NCI-H69 (cell line): ENCODE measurements at places on chromosomes 2 and 18.
A peak's percentile ranks its signal among the peaks of the same experiment; 100 is the strongest.

- DNase-seq: peak; percentile 63
Observed at GRCh38 chr2:153509133-153509532, 30.6 kb upstream of the RPRM start.

- DNase-seq: no peak
Observed at GRCh38 chr2:73838889-73839534, 10.3 kb downstream of the STAMBP start.

- peak; percentile 100 for DNase-seq
Observed at GRCh38 chr2:15982285-15983044, 42.1 kb downstream of the MYCN start.

DNA sequence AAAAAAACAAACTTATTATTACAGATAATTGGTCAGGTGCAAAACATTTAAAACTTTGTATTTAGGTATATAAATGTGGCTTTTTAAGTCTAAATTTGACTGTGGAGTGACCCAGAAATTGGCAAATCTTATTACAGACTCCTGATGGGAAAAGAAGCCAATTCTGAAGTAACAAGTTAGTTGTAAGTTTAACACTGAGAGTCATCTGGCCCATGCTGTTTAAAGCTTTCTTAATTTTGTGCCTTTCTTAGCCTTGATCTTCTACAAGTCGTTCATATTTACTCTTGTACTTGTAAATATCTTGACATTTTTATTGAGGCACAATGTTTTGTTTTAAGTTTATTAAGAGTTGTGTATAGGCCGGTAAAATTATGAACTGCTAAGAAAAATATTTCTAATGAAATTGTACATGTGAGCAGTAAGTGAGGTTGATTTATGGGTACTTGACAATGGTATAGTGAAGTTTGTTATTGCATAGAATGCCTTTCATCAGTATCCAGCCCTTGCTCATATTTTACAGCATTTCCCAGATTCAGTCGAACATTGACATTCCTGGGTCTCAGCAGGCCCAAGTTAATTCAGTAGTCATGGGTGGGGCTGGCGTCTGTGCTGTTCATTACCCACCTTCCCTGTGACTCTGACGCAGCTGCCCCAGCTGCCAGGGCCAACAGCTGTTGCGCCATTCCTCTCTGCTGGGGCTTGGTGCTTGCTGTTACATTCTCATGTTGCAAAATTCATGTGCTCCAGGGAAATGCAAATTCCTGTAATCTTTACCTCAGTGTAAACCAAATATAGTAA, 121.4 kb downstream of the ZNF236 start:
- DNase-seq: peak; percentile 42

DNA sequence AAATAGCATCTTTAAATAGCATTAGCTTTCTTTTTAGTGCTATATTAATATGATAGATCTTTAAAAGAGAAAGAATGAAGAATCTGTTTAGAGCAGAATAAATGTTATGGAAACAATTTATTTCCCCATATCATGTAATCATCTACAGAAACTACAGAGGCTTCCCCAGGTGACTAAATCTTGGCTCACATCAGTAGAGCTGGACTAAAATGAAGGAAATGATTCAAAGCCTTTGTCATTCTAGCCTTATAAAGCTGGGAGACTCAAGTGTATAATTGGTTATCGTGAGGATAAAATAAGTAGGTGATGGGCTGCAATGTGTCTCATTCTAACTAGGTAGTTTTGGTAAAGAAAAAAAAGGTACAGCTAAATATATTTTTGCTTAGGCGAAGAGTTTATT, 83.2 kb upstream of the UNC80 start:
- DNase-seq: no peak

GRCh38 chr18:67726882-67727281, 210.4 kb upstream of the DSEL start:
- DNase-seq: peak; percentile 63

- peak; percentile 59 for DNase-seq
Observed at GRCh38 chr18:5770176-5770575, 125.1 kb downstream of the TMEM200C start.

GRCh38 chr2:176395273-176395854, 126.1 kb downstream of the MTX2 start:
- peak; percentile 21 for DNase-seq

- no peak for DNase-seq
Observed at GRCh38 chr2:212640428-212640827, 101.8 kb upstream of the ERBB4 start.

GRCh38 chr2:178234648-178235047, 40.3 kb downstream of the OSBPL6 start:
- DNase-seq: no peak

DNA sequence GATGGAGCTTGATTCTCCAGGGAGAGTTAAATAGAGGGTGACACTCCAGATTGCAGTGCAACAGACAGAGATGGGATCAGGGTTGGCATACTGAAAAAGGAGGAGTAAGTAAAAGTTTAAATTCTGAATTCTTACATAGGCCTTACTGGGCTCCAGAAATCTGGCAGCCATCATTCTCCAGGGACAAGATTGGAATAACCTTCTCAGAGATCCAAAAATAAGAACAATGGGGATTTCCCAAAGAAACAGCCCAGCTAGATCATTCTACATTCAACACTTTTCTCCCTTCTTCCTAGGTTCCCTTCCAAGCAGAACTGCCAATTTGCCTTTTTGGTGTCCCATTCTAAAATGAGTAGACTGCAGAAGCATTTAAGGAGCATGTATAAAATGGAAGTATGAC, 14.9 kb upstream of the SERPINB2 start:
- no peak for DNase-seq

DNA sequence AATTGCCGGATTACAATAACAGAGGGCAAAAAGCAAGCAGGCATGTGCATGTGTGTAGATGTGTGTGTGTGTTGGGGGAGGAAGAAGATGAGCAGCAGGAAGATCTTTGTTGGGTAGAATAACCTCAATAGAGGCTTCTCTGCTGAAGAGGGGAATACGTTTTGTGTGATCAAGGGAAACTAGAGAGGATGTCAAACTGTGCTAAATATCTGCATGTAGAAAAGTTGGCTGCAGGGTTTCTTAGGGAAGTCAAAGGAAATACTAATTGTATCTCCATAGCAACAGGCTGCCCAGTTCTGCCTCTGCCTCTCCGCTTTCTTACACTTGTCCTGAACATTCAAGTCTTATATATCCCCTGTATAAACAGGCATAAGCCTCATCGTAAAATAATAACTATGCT, 190.1 kb upstream of the RND3 start:
- DNase-seq: no peak

DNA sequence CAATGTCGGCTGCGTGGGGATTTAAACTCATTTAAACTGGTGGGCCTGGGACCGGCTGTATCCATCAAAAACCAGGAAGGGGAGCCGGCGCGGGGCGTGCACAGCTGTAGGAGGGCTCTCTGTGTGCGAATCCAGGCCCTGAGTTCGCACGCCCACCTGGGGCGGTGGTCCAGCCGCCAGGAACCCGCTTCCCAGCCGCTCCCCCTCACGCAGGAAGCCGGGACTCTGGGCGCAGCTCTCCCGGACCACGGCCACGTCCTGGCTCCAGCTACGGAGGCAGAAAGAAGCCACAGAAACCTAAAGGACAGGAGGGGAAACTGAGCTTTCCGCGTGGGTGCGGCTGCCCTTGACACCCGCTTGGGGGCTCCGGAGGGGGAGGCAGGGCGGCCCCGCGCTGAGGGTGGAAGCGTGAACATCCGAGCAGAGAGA, 80.6 kb downstream of the GFPT1 start:
- DNase-seq: peak; percentile 27

DNA sequence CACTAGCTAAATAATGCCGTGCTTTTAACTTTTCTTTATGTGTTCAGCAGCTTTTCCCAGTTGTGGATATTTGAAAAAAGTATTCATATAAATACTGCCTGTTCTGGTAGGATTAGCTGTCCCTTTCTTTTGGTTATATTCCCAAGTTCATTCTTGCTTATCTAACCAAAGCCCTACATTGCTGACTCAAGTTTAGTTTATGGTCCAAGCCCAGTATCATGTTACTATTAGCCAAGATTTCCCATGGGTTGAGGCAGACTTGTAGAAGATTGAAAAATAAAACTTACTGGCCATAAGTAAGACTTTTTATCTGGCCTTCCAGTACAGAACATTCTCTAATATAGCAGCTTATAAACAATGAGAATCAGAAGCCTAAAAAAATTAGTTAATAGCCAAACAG, 49.7 kb upstream of the NFE2L2 start:
- DNase-seq: peak; percentile 29

DNA sequence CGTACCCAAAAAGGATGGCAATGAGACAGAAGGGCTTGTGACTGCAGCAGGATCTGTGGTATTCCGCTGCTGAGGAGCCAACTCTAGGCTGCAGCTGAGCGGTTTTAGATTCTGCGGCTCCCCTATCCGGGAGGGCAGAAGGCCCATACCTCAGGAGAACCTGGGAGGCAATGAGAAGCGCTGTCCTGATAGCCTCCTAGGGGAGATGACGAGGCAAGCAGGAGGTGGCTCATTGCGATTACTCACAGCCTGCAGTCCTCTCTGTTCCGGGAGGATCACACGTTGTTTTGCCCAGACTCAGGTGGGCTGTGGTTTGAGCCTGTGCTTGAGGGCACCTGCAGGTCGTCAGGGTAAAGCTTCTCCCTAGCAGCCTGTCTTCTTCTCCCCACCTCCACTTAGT, 65.1 kb downstream of the COA5 start:
- DNase-seq: no peak

- no peak for DNase-seq
Observed at GRCh38 chr2:159156834-159157233, 129.7 kb downstream of the WDSUB1 start.

- no peak for DNase-seq
Observed at GRCh38 chr2:56613920-56614319, 430.1 kb downstream of the CCDC85A start.

GRCh38 chr2:102418421-102418961, 4.5 kb upstream of the IL18RAP start:
- DNase-seq: no peak

GRCh38 chr2:201831469-201831868, 25.1 kb downstream of the CDK15 start:
- no peak for DNase-seq

GRCh38 chr2:26605999-26606846, 34.9 kb downstream of the CIB4 start:
- DNase-seq: peak; percentile 37

- DNase-seq: no peak
Observed at GRCh38 chr2:155502766-155503165, 804.3 kb downstream of the KCNJ3 start.

DNA sequence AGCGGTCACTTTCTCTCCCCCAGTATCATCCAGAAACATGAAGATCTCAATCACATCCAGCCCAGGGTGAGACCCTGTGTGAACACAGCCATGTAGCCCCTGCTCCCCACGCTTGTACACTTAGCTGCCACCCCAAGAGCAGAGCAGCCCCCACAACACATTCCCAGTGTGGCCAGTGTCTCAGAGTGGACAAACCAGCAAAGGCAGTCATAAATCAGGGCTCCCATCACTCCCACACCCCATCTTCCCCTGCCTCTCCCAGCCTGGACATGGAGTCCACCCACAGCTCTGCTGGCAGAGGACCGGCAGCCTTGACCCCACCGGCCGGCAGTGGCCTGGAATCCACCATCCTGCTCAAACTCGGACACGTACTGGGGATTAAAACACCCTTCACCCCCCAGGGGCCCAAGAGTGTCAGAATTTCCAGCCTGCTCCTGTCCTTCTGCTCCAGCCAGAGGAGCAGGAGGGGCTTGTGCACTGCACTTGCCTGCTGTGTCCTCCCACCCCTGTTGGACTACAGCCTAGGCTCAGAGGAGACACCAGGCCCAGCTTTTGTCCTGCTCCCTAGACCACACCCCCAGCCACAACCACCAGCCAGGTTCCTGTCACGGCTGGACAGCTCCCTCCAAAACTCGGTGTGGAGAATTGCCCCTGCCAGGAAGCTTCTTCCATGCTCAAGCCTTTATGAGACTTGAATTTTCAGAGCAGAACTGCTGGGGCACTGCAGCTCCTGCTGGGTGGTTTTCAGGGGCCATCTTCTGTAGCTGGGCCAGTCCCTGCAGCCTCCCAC, 206.1 kb downstream of the SMAD2 start:
- DNase-seq: no peak

DNA sequence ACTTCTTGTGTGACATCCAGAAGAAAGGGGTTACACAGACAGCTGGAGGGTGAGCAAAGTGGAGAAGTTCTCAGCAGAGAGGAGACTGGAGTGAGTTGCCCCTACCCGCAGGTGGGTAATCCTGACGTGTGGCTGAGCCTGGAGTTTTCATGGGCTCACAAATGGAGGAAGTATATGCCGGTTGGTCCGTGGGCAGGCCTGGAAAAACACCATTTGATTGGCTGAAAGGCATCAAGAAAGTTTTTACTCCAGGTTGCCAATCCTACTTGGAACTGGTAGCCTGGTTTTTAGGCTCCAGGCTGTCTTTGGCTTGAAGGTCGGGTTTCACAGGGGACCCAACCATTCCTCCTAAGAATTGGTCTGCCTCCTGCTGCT, 1177.4 kb upstream of the LRRTM1 start:
- no peak for DNase-seq

DNA sequence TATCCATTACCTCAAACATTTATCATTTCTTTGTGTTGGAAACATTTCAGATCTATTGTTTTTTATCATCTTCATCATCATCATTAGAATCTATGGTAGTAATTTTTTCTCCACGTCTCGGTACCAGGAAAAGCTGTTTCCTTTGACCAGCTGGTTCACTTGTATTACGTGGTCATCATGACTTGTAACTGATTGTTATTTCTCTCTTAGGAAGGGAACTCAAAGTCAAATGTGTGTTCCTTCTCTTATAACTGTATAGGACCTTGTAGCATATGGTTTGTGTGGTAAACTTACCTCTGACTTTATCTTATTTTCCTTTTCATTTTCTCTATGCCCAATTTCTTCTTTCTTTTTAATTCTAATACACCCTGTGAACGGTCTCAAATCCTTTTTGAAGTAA, 16.5 kb downstream of the NCOA1 start:
- DNase-seq: no peak

DNA sequence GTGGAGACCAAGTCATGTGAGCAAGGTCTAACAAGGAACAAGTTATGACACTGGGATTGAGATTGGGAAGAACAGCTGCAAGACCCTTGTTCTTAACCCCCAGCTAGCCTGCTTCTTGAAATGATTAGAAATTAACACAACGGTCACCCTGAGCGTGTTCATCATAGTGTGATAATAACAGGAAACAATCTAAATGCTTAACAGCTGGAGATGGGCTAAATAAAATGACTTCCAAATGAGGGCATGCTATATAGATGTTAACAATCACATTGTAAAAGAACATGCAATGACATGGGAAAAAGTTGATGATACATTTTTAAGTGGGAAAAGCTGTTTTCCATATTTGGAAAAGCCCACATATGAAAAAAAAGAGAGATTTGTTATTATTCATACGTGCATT, 47.6 kb downstream of the RPL37A start:
- peak; percentile 9 for DNase-seq

DNA sequence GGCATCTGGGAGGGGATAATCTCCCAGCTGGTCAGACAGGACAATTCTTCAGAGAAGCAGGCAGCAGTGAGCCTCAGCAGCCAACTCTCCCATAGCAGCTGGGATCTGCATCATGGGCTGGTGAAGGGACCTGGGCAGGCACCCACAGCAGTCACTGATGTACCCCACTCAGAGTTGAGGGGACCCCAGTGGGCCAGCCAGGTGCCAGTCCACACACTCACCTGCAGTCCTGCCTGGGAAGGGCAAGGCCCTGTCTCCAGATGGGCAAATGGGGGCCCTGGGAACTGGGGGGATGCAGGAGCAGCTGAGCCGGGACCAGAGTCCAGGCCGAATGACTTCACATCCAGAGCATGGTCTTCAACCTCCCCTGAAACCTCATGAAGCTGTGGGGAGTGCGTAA, 170.4 kb downstream of the ZFP36L2 start:
- DNase-seq: no peak

- DNase-seq: no peak
Observed at GRCh38 chr18:58714259-58714658, 43.0 kb downstream of the MALT1 start.

- peak; percentile 47 for DNase-seq
Observed at GRCh38 chr2:135818937-135819610, 17.9 kb downstream of the LCT start.
